NCI-H524 treated with DMSO at 0.1 percent for 48 hours (cell line): ENCODE measurements at places on chromosomes 6 and 20.

DNA sequence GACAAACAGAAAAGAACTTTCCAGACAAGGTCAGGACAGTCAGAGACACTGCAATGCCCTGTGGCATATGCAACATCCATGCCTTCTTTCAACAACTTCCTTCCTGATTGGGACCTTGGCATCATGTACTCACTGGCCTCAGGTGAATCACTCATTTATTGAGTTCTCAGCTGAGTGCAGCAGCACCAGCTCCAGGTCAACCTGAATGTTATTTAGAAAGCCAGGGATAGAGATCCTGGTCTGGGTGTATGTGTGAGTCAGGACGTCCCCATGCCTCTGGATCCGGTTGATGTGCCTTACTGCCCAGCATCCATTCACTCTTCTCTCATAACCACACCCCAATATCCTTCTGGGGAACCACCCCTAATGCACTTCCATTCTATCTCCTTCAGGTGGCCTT lies 54.4 kb downstream of the SNRNP48 start:
- DNase-seq, result no peak

- peak; percentile 48 for DNase-seq
Observed at GRCh38 chr6:106626485-106626884, 2.8 kb downstream of the RTN4IP1 start.

DNA sequence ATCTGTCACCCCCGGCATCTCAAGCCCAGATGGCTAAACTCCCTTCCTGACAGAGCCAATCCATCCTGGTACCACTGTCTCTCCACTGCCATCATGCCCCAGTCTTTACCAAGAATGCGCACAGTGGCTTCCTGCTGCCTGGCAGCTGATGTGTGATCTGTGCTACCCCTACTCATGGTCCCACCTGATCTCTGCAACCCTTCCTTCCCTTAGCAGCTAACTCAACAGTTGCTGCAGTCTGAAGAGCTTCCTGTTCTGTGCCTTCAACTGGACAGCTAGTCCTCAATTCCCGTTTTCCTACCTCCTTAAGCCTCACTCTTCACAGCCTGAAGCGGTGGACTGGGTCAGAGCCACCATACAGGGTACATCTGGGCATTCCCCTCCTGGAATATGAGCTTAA lies 7.6 kb upstream of the FAM83C start:
- DNase-seq, result no peak

- no peak for DNase-seq
Observed at GRCh38 chr20:46060301-46060881, 29.4 kb downstream of the NCOA5 start.

DNA sequence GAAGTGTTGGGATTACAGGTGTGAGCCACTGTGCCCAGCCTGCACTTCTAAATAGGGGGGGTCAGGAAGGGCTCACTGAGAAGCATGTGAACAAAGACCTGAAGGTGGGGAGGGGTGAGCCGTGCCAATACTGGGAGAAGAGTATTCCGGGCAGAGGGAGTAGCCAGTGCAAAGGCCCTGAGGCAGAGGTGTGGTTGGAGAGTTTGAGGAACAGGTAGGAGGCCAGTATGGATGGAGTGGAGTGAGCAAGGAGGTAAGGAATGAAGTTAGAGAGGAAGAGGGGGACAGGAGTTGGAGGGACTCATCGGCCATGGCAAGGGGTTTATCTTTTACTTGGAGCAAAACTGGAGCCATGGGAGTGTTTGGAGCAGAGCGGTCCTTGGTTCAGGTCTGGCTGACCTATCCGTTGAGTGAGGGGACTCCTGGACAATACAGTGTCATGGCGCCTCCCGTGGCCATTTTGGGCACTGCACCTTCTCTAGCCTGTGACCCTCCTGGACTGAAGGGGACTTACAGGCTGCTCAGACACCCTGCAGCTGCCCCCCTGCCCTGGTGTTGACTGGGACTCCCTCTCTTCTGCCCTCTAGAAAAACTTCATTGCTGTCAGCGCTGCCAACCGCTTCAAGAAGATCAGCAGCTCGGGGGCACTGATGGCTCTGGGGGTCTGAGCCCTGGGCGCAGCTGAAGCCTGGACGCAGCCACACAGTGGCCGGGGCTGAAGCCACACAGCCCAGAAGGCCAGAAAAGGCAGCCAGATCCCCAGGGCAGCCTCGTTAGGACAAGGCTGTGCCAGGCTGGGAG lies 12.1 kb downstream of the FOXS1 start:
- DNase-seq, result no peak

DNA sequence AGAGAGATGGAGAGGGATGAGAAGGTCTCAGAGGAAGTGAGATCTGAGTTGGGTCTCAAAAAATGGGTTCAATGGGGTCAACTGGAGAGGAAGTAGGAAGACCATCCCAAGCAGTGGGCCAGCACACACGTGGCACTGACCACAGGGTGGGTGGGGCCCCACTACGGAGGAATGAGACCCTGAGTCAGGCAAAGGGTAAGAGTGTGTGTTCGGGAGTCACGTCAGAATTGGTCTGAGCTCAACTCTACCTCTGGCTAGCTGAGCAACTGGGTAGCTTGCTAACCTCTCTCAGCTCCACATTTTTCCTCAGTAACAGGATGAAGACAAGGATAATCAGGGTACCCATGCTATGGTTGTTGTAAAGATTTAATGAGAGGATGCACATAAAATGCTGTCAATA lies 79.0 kb downstream of the TRERF1 start:
- no peak for DNase-seq

DNA sequence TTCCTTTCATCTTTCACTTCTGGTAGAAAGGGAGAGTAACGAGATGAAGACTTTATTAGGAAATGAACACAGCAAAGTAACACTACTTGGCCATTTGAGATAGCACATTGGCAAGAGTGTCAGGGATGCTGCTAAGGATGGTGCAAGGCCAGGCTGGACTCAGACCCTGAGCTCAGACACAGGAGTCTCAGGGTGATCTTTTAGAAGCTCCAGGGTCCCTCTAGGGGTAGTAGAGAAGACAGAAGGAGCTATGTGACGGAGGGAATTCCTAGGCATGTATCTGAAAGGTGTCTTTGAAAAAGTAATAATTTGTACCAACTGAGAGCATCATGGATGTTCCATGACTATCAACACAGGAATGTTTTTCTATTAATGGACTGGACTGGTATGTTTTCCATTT lies 436.5 kb downstream of the DHX35 start:
- no peak for DNase-seq

- DNase-seq, result no peak
Observed at GRCh38 chr20:37901240-37901639, 1.7 kb upstream of the VSTM2L start.

DNA sequence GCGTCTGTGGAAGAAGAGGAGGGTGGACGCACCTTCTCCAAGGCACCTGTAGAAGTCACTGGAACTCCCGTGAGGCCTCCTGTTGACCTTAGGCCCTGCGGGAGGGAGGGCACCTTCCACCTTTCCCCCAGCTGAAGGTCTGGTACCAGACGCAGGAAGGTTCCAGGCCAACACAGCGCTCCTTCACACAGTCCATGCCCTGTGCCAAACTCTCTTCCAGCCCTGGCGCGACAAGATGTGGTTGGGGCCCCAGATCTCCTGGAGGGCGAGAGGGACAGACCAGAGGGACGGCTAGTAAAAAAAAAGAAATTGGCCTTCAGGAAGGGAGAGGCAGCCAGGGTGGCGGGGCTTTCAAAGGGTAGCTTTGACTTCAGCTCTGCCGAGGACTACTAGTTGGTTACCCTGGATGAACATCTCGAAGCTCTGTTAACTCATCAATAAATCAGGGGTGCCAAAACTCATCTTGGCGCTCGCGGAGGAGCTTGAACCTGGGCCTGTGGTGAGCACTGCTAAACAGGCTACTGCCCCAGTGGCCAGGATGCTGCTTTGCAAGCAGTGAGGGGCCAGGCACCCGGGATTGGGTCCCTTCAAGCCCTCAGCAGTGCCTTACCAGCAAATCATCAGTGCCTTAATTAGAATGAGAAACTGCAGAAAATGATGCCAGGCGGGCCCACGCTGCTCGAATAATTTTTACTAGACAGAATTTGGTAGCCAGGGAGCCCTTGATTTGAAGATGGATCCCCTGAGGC lies 14.9 kb downstream of the AARS2 start:
- DNase-seq, result no peak

DNA sequence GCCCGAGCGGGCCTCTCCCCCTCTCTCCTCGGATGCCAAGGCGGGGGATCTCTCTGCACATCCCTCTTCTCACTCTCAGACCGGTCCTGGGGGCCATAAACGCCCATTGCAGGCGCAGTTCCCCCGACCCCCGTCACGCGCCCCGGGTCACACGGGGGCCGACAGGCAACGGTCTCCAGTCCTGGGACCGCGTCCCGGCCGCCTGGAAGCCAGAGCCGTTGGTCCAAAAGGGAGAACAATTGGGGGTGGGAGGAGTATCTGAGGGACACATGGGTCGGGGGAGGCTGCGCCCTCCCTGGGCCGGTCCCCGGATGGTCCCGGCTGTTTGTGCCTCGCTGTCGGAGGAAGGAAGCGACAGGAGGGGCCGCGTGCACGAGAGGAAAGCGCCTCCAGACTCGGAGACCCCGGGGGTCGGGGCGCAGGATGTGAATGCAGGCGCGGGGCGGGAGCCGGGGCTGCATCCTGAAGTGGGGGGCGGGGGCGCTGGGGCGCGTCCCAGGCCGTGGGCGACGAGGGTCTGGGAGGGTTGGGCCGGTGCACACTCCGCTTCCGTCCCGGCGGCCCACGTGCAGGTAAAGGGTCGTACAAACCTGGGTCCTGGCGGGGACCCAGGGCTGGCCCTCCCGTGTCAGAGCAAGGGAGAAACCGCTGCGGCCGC lies 903 bp downstream of the SLC4A11 start:
- DNase-seq, result no peak

DNA sequence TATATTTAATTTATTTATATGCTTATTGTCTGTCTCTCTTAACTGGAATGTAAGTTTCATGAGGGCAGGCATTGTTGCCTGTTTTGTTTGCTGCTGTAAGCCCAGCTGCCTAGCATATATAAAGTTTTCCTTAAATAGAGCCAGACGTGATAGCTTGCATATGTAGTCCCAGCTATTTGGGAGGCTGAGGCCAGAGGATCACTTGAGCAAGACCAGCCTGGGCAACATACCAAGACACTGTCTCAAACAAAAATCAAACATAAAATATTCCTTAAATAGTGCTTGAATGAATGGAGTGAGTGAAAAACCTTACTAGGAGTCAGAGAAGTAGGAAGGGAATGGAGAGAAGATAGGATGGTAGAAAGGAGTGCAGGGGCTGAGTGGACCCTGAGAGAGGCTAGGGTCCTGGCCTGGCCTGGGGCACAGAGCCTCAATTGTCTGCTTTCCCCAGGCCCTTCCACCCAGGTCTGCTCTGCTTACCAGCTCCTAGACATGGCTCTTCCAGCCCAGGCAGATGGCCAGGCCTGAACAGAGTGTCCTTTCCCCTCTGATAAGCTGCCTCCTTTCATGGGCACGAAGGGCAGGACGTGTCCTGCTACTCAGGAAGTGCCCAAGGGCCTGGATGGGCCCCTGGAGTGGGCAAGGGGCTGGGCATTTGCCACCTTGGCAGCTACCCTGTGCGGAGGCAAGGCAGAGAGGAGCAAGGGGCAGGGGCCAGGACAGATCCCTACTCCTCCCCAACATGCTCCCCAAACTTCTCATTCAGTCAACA lies 17.7 kb upstream of the BAK1 start:
- DNase-seq, result no peak

- no peak for DNase-seq
Observed at GRCh38 chr20:19885939-19886660, 128.0 kb downstream of the RIN2 start.

- DNase-seq, result no peak
Observed at GRCh38 chr6:83905648-83906047, 46.2 kb downstream of the CYB5R4 start.

GRCh38 chr6:170212956-170213636 lies 77.8 kb downstream of the DLL1 start:
- DNase-seq, result no peak

- DNase-seq, result no peak
Observed at GRCh38 chr20:40082436-40082835, 606.6 kb downstream of the MAFB start.

DNA sequence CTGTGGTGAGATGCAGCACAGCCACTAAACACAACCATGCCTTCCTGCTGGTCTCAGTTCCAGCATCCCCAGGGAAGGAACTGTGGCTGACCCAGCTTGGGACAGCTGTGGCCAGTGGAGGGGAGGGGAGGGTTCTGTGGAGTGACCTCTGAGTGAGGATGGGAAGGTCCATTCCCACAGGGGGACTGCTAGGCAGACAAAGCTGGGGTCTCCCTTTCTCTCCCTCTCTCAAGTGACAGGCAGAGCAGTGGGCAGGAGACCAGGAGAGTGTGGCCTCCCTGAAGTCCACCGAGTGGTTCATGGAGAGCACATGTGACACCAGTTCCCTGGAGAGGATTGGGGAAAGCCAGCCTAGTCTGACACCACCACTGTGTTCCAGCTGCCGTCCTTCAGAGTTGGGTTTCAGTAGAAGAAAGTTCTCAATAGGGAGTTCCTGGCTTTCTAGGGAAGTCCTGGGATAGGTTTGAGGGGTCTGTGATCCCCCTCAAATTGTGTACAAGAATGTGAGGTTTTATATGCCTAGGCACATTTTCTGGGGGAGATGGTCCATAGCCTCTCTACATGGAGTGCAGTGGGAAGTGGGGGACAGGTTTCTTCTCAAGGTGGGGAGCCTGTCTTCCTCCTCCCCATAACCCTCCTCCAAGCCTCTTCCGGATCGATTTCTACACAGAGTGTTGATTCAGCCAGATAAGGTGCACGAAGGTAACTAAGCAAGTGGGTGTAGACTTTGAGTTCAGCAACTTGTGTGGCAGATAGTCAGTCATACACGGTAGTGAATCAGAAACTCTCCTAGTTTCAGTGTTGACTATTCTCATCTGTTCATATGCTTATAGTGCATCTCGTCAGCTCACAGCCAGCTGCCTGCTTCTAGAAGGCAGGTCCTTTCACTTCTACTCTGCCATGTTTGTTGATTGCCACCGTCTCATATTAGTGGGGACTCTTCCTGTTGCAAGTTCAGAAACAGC lies 18.9 kb downstream of the MANBAL start:
- no peak for DNase-seq

DNA sequence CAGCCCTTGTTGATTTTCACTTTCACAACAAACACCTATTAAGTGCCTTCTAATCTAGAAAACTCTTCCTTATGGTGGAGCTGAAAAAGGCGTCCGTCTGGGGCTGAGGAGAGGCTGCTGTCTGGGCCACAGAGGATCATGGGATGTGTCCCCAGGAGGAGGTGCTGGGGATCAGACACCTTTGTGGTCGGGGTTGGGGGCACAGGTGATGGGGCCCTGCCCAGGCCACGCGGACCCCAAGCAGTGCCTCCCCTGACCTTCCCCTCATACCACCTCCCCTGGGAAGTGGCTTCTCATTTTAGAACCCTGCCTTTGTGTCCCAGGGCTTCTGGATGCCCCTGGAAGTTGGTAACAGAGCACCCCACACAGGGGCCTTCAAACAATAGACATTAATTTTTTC lies 41.1 kb downstream of the SUN5 start:
- DNase-seq, result no peak

- no peak for DNase-seq
Observed at GRCh38 chr20:39378776-39379175, 416.6 kb downstream of the DHX35 start.

DNA sequence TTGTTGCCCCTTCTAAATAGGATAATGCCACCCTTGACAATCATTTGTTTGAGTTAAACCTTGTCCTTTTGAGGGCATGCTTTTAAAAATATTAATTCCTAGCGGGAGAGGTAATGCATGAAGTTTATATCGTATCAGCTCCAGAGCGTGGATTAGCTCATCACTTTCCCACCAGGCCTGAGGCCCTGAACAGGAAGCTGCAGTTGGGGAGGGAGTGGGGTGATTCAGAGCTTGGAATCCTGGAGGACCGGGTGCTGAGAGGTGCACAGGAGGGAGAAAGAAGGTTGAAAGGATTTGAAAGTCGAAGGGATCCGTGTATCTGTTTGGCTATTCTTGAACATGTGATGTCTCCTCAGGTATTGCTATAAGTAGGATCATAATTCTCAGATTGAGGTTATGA lies 25.0 kb downstream of the ZDHHC14 start:
- DNase-seq, result no peak

- DNase-seq, result no peak
Observed at GRCh38 chr6:144283646-144284477, 1.3 kb upstream of the UTRN start.
